Left colon (tissue), 2 donors: ENCODE measurements at places on chromosomes 12 and 14. TPM values are rescaled to one million over a fixed set of nuclear protein-coding genes. Genes with fewer than 3 reads are reported as not detected.

KDM5A gene
- 48.7 TPM for total RNA-seq

HEBP1 gene
- total RNA-seq, result 62.9 TPM

DNA sequence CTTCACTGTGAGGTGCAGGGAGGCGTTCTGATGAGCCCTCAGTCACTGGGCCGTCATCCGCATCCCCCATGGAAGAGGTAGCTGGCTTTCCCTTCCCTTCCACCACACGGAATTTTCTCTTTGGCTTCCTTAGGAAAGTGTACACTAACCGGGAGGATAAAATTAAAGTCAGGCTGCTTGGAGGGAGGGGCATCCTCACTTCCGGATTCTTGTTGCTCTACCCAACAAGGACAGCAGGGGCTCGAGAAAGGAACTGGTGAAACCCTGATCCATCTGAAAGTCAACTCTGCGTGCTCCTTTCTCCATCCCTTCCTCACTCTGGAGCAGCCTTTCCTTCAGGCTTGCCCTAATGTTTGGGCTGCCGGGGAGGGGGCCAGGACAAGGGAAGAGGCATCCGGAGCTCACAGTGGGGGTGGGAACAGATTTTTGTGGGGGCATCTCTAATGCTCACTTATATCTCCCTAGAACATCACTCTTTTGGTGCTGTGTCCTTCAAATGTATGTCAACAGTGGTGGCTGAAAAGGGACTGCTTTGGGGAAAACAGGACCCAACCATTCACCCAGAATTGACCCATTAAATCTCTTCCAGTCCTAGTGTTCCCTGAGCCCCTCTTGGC lies 101.4 kb upstream of the FKBP4 start:
- DNase-seq, result no peak

DNA sequence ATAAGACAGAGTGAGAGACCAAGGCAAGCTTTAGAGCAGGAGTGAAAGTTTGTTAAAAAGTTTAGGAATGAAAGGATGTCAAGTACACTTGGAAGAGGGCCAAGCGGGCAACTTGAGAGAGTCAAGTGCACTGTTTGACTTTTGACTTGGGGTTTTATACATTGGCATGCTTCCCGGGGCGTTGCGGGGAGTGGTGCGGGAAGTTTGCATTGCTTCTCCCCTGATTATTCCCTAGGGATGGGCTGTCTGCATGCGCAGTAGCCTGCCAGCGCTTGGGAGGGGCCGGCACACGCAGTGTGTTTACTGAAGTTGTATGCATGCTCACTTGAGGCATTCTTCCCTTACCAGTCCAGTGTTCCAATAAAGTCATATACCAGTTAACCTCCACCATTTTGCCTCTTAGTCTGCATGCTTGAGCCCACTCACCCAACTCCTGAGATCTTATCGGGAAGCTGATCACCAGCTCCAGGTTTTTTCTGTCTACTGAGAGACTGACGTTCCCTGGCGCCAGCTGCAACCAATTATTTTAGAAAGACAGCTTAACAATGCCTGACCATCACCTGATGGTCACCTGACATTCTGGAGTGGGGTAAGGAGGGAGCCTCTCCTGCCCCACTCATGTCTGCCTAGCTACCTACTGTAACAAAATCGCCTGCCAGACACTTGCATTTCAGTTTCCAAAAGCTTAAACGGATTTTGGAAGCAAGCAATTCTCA lies 53.2 kb downstream of the DACT1 start:
- peak; percentile 91 for DNase-seq

GRCh38 chr14:66378712-66379505 lies 107.3 kb upstream of the CCDC196 start:
- DNase-seq, result no peak

DNA sequence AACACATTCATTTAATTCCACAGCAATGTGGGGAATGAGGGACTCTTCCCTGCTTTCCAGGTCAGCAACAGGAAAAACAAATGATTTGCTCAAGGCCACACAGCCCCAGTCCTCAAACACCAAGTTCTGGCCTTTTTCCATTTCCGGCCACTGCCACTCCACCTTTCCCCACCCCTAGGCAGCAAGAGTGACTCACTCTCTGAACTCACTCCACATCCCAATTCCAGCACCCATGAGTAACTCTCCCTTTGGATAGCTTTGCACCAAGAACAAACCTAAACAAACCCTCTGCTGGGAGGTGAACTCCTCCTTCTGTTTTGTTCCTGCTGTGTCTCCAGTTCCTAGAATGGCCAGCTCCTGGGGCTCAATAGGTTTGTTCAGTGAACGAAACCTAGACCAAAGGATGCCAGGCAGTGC lies 30.4 kb upstream of the PLEKHG6 start:
- no peak for DNase-seq

DNA sequence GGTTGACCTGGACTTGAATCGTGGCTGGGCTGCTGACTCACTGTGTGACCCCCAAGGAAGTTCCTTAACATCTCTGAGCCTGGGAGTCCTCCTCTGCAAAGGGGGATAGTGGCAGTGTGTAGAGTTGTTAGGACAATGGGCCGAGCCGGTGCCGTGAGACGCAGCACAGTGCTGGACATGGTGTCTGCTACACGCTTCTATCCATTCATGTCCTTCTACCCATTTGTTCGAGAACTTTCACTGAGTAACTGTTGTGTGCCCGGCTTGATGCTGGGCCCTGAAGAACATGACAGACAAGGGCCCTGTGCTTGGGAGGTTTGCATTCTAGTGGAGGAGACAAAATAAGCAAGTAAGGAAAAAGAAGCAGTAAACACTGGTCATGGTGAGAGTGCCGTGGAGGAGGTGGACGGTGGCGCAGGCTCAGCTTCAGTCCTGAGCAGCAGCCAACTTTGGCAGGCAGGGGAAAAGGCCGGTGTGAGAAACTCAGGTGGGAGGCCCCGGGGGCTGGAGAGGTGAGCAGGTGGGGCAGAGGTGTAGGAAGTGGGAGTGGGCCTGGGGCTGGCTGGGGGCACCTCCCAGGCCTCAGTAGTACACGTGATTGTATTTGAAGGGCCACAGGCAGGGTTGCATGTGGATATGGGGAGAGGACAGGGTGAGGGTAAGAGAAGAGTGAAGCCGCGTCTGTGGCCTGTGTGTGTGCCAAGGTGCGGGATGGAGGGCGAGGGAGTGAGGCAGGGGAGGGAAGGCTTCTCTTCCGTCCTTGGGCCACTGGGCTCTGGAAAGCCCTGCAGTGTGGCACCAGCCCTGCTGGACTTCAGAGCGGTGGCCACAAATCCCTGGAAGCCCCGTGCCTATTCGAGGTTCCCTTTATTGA lies 13.8 kb downstream of the VASH1 start:
- no peak for DNase-seq

- no peak for DNase-seq
Observed at GRCh38 chr12:92989715-92990484, 60.8 kb upstream of the EEA1 start.
